ENCODE measurements at places on chromosomes 7 and 10. TPM values are rescaled to one million over a fixed set of nuclear protein-coding genes. Genes with fewer than 3 reads are reported as not detected.
A peak's percentile ranks its signal among the peaks of the same experiment; 100 is the strongest.

- no peak overlapping the region for H3K4me3 ChIP-seq
- H3K27ac ChIP-seq = no peak overlapping the region
- DNase-seq = no peak
- no peaks in the 10 kb centered on the region for H3K27me3 ChIP-seq
- no peaks in the 10 kb centered on the region for H3K36me3 ChIP-seq
Observed at GRCh38 chr7:40883826-40884225, 749.0 kb downstream of the SUGCT start.

DNA sequence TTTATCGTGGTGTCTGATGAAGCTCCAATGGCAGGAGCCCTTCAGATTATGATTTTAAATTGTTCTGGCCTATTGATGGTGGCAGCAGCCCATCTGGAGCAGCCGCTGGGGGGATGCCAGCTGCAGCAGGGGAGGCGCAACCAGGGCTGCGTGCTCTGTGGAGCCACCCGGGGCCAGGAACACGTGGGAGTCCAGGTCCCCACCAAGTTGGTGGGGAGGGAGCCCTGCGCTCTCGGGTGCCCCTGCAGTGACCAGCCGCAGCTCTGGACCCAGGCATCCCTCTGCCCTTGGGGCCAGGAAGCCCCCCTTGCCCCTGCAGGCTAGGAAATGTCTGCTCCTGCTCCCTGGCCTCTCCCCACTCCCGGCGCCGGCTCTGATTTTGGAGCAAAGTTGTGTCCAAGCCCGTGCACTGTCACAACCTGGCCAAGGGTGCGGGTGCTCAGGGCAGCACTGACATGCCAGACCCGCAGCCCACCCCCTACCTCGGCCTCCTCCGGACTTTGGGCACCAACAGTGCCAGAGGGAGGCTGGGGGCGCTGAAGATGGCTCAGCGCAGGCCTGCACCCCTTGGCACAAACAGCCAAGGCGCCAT lies 147.2 kb upstream of the ADO start:
- H3K27ac ChIP-seq = no peak overlapping the region
- H3K27me3 ChIP-seq = no peaks in the 10 kb centered on the region
- H3K4me1 ChIP-seq = no peaks in the 10 kb centered on the region
- no peaks in the 10 kb centered on the region for H3K36me3 ChIP-seq

GRCh38 chr10:29479081-29479925 lies 155.5 kb downstream of the SVIL start:
- H3K4me3 ChIP-seq = no peak overlapping the region
- no peak overlapping the region for H3K27ac ChIP-seq
- H3K4me1 ChIP-seq = peaks cover 33% of the 10 kb centered on the region

GRCh38 chr7:67620216-67620933 lies 623.7 kb downstream of the TYW1 start:
- no peaks in the 10 kb centered on the region for H3K36me3 ChIP-seq
- H3K4me3 ChIP-seq = no peak overlapping the region

GRCh38 chr10:15744217-15744865 lies 24.6 kb upstream of the ITGA8 start:
- H3K27me3 ChIP-seq = no peaks in the 10 kb centered on the region
- H3K36me3 ChIP-seq = no peaks in the 10 kb centered on the region
- no peak overlapping the region for H3K27ac ChIP-seq
- DNase-seq = peak; percentile 62

GRCh38 chr10:17021656-17022465 lies 107.8 kb downstream of the CUBN start:
- H3K4me1 ChIP-seq = peaks cover 49% of the 10 kb centered on the region
- no peak for DNase-seq
- no peaks in the 10 kb centered on the region for H3K27me3 ChIP-seq

- no peak for DNase-seq
- no peak overlapping the region for H3K4me3 ChIP-seq
- no peak overlapping the region for H3K27ac ChIP-seq
- H3K36me3 ChIP-seq = no peaks in the 10 kb centered on the region
- H3K27me3 ChIP-seq = no peaks in the 10 kb centered on the region
Observed at GRCh38 chr7:42348631-42349030, 111.6 kb upstream of the GLI3 start.

DNA sequence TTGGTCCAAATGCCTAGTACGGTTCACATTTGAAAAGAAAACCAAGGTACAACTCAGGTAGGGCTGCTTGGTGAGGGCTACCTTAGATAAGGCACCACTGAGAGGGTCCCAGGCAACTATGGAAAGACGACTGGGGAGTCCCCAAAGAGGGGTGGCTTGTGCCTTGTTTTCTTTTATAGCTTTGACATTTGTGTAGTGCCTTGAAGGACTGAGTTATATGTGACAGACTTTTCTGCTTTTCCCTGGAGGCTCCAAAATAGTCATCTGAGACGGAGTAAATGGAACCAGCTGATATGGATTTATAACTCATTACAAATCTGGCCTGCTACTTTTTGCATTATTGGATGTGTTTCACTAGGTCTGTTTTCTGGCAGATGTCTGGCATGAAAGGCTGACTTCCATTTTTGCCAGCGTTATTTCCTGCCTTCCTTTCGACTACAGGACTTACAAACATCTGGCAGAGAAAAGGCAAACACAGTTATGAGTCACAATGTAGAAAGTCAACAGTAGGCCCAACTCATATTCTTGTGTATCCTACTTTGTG lies 88.2 kb upstream of the IMMP2L start:
- H3K27ac ChIP-seq = peak overlapping the region; percentile 11
- no peaks in the 10 kb centered on the region for H3K27me3 ChIP-seq
- H3K4me3 ChIP-seq = no peak overlapping the region
- no peaks in the 10 kb centered on the region for H3K36me3 ChIP-seq

DNA sequence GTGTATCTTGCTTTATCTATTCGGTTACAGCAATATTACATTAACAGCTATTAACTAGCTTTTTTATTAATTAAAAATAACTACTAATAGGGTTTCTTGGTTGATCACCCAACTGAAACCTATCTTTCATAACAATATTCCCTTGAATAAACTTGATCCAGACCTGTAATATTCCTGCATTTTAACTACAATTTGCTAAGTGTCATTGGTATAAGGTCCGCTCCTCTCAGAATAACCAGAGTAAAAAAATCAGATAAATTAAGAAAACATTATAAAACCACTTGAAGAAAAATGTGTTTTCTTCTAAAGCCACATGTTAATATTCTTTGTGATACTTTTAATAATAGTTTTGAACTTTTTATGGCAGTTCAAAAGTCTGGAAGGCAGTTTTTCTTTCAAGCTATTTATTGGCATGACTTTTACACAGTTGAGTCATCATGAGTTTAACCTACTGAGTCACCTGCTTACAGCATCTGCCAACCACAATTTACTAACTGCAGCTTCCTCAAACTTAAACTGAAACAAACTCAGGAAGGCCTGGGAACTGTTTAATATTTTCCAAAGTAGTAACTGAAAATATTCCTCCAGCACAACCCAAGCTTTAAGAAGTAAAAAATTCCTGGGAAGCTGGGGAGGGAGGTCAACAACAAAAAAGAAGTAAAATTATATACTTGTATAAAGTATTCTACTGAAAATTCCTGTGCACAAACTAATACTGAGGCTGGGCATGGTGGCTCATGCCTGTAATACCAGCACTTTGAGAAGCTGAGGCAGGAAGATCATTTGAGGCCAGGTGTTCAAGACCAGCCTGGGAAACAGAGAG lies 103.2 kb downstream of the NRBF2 start:
- H3K36me3 ChIP-seq = no peaks in the 10 kb centered on the region
- H3K4me1 ChIP-seq = peaks cover 11% of the 10 kb centered on the region
- DNase-seq = peak; percentile 78
- no peak overlapping the region for H3K4me3 ChIP-seq

- H3K36me3 ChIP-seq = no peaks in the 10 kb centered on the region
- peak overlapping the region; percentile 29 for H3K27ac ChIP-seq
- H3K4me1 ChIP-seq = peaks cover 97% of the 10 kb centered on the region
- no peaks in the 10 kb centered on the region for H3K27me3 ChIP-seq
- DNase-seq = no peak
Observed at GRCh38 chr10:132593389-132593788, 55.8 kb downstream of the INPP5A start.

DNA sequence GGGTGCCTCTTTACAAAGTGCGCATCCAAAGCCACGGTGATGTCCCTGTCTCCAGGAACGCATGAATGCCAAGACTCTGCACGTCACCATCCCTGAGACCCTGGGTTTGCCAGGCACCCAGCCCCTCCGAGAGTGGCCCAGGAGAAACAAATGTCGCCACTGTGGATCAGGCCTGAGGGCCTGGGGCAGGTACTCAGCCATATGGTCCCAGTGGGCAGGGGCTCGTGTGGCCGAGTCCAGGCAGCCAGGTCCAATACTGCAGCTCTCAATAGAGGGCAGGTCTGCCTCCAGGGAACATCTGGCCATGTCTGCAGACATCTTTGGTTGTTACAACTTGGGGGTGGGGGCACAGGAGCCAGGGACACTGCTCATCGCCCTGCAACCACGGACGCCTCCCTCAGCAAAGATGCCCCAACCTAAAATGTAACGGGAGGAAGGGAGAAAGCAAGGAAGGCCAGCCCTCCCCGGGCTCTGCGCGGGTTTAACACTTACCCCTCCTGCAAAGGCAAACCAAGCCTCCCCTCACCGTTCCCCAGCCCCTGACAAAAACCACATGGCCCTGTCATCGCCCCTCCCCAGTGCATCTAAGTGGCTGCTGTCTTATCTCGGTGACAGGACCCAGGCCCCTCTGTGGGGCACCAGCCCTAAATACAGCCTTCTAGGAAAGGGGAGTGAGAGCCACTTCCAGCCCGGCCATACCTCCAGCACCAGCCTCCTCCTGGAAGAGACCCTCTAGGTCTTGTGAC lies 10.3 kb upstream of the PAPOLB start:
- H3K36me3 ChIP-seq = no peaks in the 10 kb centered on the region
- no peak for DNase-seq
- H3K4me3 ChIP-seq = no peak overlapping the region
- H3K4me1 ChIP-seq = no peaks in the 10 kb centered on the region

GRCh38 chr10:99941942-99942820 lies 67.6 kb downstream of the DNMBP start:
- no peak overlapping the region for H3K4me3 ChIP-seq
- peaks cover 16% of the 10 kb centered on the region for H3K4me1 ChIP-seq
- DNase-seq = no peak
- H3K27ac ChIP-seq = no peak overlapping the region

The STEAP1 gene
- total RNA-seq = not detected

The CTTNBP2 gene
- 11.1 TPM for total RNA-seq

All from stomach (tissue), 19 donors.